ENCODE measurements at places on chromosomes 6 and 20.

- no peak for DNase-seq
These were observed 5.7 kb downstream of the HELZ2 start for GRCh38 chr20:63568170-63568981.

DNA sequence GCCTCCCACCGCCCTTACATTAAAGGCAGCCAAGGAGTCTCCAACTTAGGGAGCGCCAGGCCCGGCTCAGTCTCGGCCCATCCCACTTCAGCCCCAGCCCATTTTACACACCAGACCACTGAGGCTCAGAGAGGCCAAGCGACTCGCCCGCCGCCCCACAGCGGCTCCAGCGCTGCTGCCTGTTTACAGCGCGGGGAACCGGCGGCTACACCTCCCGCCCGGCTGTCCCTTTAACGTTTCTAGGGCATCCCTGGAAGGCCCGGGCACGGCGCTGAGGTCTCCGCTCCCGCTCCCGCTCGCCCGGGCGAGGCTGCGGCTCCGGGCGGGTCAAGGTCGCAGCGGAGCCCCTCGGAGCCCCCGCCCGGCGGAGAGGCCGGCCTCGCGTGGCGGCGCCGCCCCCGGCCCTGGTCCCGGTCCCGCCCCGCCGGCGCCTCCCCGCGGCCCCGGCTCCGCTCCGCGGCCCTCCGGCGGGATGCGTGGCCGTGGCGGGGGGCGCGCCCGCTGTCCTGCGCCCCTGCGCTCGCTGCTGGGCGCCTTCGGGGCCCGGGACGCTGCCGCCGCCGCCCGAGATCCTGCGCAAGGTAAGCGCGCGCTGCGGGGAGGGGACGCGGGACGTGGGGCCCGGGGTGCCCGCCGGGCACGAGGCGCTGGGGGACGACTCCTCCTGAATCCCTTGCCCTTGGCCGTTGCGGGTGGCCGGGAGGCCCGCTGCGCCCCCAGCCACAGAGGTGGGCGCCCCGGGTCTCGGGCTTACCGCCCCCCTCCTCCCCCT, 27.1 kb upstream of the PHACTR3 start:
- DNase-seq, result no peak

DNA sequence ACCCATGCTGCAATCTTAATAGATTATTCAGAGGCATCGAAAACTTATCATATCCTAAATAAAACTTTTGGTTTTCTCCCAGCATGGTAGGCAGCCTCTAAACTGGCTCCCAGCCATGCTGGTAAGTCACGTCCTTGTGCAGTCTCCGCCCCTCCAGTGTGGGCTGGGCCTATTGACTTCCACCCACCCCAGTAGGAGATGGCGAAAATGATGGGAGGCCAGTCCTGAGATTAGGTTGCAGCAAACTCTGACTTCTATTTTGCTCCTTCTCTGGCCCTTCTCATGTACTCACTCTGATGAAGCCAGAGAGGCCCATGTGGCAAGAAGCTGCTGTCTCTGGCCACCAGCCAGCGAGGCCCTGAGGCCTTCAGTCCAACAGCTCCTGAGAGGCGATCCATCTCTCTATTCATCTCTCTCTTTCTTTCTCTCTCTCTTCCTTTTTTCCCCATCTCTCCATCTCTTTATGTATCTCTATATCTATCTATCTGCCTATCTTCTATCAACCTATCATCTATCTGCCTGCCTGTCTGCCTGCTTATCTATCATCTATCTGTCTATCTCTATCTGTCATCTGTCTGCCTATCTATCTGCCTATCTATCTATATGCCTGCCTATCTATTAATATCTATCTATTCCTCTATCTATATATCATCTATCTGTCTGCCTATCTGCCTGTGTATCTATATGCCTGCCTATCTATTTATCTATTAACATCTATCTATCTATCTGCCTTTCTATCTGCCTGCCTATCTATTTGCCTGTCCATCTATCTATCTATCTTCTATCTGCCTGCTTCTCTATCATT, 52.7 kb upstream of the STX16 start:
- DNase-seq, result no peak

- DNase-seq, result no peak
These were observed 73.1 kb downstream of the OR2B2 start for GRCh38 chr6:27838945-27839625.

DNA sequence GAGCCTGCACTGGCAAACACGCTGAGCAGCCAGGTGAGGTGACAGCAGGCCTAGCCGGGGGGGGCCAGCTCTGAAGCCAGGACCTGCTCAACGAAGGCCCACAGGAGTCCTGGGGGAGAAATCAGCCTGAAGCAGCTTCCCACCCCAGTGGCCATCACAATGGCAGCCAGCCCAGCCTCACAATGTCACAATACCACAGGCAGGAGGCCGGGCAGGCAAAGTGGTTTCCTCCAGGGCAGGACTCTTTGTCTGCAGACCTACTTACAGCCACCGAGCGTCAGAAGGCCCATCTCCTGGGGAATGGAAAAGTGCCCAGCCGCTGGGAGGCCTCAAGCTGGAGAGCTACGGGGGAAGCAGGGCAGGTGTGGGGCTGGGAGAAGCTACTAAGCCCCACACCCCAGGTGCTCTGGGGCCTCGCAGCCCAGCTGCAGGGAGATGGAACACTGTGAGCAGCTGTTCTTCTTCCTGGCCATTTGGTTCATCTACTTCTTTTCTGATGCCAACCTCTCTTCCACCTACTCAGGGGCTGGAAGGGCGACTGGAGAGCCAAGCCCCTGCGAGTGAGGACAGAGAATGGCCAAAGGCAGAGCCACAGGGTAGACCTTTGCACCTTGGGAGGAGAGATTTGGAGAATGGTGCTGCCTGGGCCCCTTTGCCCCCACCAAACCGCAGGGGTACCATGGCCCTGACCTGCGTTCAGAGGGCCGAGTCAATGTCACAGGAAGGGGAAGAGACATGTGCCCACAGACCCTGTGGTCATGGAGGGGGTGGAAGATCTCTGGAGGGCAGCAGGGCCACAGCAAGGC, 22.3 kb upstream of the AVP start:
- no peak for DNase-seq

DNA sequence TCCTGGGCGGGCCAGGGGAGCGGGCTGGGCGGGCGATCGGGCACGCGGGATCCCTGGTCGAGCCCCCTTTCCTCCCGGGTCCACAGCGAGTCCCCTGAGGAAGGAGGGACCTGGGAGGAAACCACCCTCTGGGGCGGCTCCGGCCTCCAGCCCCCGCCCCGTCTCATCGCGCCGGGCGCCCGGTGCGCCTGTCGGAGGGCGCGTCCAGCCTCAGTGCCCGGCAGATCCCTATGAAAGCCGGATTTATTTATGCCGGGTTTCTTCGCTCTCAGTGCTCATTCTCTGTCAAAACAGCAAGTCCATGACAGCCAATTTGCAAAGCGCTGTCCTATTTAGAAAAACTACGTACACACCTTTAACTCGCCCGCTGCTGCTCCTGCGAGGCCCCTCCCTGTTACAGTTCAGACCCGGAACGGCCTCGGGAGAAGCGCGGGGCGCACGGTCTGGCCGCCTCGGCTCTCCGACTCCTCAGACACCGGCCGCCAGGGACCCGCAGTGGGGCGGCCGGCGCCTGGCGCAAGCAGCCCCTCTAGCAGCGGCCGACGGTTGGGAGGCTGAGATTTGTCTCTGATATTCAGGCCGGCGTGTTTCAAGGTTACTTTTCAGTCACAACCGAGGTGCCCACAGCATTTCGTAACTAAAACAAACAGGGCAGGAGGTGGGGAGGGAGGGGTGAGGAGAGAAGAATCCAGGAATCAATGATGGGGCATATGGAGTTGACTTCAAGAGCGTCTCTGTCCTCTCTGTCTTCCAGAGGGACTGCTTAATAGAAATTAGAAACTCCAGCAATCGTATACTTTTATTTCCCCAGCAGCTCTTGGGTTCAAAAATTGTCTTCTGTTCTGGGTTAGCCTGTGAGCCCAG, 782 bp upstream of the FOXA2 start:
- no peak for DNase-seq
